ENCODE measurements at places on chromosomes 16 and 17.
A peak's percentile ranks its signal among the peaks of the same experiment; 100 is the strongest.

- DNase-seq = no peak
Observed at GRCh38 chr17:76080768-76081287, 1.8 kb downstream of the ZACN start.

DNA sequence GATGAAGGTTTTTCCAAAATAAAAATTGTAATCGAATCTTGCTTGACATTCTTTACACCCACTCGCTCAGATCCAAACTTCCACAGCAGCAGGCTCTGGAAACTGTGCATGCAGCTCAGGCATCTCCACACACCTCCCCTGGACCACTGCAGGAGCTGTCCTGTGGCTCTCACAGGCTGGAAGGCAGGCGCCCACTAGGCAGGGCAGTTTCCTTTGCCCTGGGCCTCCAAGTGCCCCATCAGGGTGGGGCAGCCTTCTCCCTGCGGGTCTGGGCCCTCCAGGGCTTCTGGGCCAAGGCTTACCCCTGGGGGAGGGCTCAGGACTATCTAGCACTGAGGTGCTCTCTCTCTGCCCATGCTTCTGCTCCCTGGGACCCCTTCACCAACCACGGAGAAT is 114.5 kb upstream of the RPL38 start:
- no peak for DNase-seq

DNA sequence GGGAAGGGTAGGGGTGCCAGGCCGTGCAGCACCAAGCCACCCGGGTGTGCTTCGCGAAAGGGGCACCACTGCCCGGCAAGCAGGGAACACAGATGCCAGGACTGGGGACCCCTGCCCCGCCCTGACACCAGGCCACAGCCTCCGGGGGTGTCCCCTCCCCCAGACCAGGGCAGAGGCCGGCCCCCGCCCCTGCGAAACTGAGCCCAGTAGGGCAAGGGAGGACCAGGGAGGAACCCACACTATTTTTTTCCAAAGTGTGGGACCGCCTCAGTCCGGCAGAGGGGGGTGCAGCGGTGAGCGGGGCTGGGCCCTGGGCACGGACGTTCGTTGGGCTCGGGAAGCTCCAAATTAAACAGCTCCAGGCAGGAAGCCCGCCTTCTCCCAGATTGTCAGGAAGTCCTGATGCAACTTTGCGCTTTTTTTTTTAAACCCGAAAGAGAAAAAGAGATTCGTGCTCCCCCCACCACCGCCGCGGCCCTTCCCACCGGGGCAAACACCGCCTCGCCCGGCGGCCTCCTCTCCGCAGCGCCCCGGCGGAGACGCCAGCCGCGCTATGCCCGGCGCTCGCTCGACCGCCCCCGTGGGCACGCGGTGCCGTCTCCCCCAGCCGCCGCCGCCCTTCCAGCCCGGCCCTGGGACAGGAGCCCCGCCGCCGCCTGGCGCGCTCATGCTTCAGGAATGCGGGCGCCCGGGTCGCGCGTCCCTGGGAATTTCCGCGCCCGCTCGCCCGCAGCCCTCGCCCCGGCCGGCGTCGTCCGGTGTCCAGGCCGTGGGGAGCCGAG is 755 bp downstream of the PIEZO1 start:
- no peak for DNase-seq

DNA sequence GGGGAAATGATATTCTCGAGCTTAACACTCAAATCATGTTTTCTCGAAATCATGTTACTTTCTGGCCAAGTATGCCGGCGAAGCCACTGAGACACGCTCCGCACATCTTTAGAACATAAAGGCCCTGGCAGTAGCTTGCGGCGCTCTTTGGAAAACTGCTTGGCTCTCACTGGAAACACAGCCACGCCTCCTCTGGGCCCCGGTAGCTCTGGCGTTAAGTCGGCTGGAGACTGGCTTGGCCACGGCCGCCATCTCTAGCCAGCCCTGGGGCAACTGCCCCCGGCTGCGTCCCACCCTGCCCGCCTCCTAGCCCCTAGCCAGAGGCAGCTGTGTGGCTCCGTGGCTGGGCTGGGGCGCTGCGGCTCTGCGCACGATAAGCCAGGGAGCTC is 9.2 kb upstream of the BAIAP2 start:
- DNase-seq = no peak

DNA sequence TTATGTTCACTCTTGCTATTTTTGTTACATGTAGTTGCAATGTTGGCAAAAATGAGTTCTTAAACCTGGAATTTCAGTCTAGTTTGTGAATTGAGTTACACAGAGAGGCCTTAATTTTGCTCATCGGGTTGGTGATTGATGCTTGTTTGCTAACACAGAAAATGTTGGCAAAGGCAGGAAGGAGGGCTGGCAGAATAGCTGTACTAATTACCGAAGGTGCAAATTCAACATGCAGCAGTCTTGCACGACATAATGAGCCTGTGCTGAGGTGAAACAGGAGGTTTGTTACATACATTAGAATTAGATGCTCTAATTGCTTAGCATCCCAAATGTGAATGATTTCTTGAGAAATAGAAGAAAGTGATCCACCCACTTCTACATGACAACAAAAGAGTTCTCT is 475.0 kb upstream of the TOM1L1 start:
- DNase-seq = no peak

- no peak for DNase-seq
Observed at GRCh38 chr17:4998732-4999429, 1.1 kb downstream of the KIF1C start.

GRCh38 chr16:66204756-66205155 is 161.7 kb upstream of the CDH5 start:
- no peak for DNase-seq

GRCh38 chr17:6421700-6422604 is 13.0 kb downstream of the AIPL1 start:
- DNase-seq = peak; percentile 86

- no peak for DNase-seq
Observed at GRCh38 chr16:77834635-77835540, 46.5 kb downstream of the VAT1L start.

- no peak for DNase-seq
Observed at GRCh38 chr17:3512505-3513171, 36.8 kb downstream of the ASPA start.

- DNase-seq = no peak
Observed at GRCh38 chr17:70080541-70081347, 5.7 kb downstream of the KCNJ16 start.

- no peak for DNase-seq
Observed at GRCh38 chr16:83713597-83713996, 94.2 kb upstream of the HSBP1 start.

DNA sequence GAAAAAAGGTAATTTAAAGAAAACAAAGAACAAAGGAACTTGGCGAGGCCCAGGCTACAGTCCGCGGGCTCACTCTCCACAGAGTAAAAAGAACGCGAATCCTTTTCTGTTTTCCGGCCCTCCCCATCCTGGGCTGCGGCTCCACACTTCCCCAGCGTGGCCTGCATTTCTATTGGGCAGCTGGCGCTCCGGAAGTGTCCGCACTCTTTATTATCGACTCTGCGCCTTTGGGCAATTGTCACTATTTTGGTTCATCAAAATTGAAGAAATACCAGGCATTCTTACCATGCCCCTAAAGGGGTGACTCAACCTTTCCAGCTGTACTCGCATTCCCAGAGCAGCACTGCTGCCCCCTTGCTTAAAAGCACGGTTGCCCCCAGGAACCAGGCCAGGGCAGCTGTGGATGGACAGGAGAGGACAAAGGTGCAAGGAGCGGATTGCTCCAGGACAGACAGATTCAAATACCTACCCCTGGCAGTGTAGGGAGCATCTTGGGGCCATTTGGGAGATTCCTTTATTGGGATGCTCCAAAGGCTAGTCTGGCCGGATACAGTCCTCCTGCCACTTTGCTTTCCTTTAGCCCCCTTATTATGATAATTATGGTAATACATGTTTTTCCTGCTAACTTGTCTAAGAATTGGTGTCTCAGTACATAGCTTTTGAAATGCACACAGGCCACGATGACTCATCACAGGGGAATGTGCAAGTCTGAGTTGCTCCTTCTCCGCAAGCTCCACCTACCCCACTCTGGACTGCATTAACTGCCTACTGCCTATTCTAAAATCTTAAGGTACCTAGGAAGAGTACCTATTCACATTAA is 985 bp upstream of the SLFN12 start:
- DNase-seq = no peak

DNA sequence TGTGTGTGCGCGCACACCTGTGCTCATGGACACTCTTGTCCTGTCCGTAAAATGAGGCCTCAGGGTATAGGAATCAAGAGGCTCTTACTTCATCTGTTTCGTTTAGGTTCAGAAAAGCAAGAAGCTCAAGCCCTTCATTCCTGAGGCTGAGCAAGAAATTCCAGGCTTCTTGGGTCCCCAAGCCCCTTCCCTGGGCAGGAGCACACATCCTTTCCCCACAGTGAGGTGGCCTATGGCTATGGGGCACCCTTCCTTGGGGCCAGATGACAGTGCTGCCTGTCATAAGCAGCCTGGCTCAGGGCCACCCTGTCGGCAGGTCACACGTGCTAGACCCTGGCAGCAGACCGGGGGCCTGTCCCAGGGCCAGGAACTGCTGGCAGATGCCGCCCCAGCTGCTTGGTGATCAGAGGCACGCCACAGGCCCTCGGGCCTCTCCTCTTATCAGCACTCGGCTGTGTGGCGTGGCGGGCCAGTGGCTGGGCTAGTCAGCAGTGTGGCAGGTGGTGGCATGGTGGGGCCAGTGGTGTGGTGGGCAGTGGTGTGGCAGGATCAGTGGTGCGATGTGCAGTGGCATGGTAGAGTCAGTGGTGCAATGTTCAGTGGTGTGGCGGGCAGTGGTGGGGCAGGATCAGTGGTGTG is 50.2 kb downstream of the NKD1 start:
- no peak for DNase-seq

DNA sequence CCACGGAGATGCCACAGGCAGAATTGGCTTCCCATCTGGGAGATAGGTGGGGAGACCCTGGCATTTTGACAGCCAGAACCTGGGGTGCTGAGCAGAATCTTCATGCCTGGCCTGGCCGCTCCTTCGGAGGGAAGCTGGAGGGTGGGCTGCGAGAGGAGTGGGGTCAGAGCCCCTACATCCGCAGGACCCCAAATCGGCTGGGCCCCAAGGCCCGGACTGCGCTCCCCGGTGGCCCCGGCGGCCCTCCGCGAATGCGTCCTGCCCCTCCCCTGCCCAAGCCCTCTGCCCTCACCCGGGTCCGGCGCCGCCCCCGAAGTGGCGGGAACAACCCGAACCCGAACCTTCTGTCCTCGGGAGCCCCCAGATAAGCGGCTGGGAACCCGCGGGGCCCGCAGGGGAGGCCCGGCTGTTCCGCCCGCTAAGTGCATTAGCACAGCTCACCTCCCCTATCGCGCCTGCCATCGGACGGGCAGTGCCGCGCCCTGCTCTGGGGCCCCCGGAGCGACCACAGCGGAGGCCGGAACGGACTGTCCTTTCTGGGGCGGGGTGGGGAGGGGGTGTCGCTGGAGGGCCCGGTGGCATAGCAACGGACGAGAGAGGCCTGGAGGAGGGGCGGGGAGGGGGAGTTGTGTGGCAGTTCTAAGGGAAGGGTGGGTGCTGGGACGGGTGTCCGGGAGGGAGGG is 850 bp upstream of the PNMT start:
- DNase-seq = no peak

DNA sequence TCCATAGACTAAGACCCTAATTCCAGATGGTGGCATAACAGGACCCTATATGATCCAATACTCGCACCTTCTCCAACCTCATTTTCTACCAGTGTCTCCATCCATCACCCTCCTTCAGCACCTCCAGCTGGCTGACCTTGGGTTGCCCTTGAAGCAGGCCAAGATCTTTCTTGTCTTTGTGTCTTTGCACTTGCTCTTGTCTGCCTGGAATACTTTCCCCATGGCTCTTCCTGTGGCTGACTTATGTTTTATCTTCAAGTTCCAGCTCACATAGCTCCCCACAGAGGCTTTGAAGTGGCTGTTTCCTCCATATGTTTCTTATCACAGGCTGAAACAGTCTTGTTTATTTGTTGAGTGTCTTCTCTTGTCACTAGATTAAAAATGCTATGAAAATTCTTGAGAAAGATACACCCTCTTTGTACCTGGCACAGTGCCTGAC is 29.6 kb upstream of the MMD start:
- DNase-seq = no peak

GRCh38 chr17:11031787-11032186 is 193.9 kb upstream of the PIRT start:
- DNase-seq = no peak

- no peak for DNase-seq
Observed at GRCh38 chr17:47704116-47704515, 10.2 kb downstream of the TBKBP1 start.

DNA sequence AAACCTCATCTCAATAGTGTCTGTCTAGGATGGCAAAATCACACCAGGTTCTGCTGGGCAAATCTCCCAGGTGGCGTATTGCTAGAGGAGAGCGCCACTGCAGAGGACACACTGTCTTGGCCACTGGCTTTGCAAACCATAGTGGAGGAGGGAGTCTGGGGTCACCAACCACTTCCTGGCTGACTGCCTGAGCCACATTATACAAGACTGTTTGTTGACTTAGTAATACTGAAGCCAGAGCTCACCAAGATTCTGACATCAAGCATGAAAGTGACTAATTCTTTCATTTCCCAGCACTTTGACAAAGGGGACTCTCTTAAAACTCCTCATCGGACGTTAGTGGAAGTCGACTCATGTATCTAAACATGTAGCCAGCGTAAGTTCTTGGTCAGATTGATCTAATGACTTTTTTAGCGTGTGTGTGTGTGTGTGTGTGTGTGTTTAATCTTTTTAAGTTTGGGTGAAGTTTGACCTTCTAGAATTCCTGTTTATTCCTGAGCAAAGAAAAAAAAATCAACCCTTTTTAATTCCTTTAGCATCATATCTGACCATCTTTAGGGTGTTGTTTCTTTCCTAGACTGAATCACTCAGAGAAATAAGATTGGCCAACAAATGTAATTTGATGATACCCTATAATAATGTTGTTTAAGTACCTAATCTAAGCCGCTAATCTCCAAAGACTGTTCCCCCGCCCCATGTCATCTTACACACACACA is 13.7 kb downstream of the PITPNC1 start:
- peak; percentile 38 for DNase-seq
